Hematopoietic multipotent progenitor cell treated with erythropoietin and hydrocortisone succinate and interleukin-3 and kit ligand, for 6 days (in vitro differentiated cells): ENCODE measurements at places on chromosomes 5 and 9.

DNA sequence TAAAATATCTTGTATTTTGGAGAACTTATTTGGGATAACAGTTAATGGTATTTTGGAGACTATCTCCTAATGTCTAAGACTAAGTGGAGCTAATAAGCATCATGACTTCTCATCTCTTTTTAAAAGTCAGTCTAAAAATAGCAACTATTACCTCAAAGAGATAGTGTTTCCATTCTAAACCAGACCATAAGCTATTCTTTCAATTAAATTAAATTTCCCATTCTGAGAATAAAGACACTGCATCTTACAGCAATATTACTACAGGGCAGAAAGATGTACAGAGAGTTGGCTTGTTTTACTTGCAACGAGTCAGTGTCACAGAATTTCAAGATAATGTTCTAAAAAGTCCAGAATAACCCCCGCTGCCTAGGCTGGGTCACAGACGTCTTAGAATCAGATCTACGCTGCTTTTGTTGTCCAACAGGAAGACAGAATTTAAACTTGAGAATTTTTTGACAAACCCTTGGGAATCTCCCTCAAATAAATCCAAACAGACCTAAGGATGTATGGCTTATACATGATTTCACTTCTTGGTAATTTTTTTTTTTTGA is 98.9 kb downstream of the USP20 start:
- no peak for DNase-seq

DNA sequence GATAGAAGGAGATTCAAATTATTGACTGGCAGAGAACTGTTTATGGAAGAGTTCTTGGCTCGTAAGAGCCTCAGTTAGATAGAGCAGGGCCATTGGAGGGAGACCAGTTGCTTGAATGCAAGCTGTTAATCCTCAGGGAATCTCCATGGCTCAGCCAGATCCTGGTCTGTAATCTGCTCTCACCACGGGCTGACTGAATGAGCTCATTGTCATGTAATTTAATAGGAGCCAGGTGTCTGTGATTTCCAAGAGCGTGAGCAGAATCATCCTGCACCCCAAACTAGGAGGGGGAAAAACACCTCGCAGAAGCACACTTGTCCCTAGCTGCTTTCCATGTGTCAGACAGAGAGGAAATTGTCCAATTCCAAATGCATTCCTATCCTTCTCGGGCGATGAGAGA is 19.1 kb upstream of the KCNMB1 start:
- no peak for DNase-seq

- no peak for DNase-seq
These were observed 154.8 kb downstream of the PALM2AKAP2 start for GRCh38 chr9:109934857-109935215.

- DNase-seq: peak; percentile 73
These were observed 34.4 kb upstream of the MRPS30 start for GRCh38 chr5:44774279-44774880.

GRCh38 chr5:95927927-95928723 is 33.5 kb downstream of the ELL2 start:
- DNase-seq: no peak

GRCh38 chr5:59837071-59837470 is 56.5 kb downstream of the PDE4D start:
- DNase-seq: no peak

DNA sequence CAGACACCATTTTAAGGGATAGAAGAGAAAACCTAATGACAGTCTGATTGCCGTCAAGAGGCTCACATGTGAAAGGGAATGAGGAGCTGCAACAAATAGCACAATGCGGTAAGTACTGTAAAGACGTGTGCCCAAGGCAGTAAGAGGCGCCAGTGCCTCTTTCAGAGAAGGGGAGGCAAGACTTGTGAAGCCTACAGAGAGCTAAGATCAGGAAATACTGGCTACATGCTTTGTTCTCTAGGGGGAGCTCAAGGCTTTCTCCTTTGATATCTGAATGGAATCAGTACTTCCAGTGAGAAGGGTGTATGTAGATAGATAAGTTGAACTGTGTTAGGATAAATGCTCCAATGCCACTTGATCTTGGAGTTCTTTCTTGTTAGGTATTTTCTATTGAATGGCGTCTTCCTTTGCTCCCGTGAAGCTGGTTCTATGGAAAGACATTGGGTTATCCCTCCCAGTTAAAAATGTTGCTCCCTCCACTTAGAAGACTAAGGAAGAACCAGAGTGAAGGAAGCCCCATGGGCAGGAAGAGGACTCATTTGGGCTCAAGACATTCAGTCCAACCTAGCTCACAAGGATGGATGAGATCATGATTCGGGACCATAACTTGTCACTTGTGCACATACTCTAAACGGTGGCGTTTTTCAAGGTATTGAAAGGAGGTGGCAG is 23.5 kb upstream of the ALDOB start:
- DNase-seq: peak; percentile 90

- DNase-seq: no peak
These were observed 112.2 kb upstream of the HAND1 start for GRCh38 chr5:154590093-154590724.

DNA sequence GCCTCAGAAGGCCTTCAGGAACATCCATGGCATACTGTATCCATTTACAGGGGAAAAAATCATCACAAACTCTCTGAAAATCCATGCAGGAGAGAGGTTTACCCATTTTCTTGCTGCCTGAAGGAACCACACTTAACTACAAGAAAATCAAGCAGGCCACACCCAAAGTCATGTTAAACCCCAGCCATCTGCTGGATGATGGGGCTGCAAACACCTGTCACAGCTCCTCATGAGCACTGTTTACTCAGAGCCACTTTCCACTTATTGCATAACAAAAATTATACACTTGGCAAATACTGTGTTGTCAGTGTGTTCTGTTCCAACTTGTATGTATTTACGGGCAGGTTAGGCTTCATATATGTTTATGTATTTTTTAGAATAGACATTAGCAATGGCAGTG is 35.8 kb downstream of the PPIC start:
- no peak for DNase-seq

- DNase-seq: no peak
These were observed 1.0 kb downstream of the IL7R start for GRCh38 chr5:35857606-35858205.

DNA sequence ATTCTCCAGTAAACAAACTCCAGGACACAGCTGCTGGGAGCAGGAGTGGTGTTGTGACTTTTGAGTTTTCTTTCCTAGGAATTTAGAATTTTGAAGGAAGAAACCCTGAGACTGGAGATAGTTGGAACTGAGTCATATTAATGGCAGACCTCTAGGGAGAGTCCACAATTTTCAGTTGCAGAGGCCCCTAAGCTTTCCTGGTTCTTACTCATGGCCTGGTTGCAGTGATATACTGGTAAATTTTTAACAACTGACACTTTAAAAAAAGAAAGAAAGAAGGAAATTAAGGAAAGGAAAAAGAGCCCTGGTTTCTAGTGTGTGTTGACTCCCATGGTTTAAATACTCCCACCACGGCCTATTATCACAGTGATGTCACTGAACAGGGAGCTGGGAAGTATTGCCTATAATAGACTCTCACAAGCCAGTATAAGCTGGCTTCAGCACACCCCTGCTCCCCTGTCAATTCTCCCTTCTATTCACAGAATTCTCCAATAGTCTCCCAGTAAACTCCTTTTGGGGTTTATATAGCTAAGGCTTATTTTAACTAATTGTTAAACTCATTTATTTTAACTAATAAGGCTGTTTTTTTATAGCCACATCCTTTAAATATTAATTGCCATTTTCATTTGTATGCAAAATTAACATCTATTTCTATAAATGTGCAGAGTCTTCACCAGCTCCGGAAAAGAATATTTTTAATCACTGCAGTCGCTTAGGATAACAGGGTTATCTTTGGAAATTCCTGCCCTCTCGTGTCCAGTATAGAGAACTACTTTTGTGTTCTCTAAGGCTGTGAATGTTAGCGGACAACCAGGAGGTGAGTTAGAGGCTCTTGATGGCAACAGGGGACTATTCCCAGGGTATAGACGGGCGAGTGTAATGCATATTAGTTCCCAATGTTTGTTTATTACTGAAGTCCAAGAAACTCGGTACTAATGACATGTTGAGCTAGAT is 59.7 kb downstream of the GGTA1 start:
- no peak for DNase-seq

DNA sequence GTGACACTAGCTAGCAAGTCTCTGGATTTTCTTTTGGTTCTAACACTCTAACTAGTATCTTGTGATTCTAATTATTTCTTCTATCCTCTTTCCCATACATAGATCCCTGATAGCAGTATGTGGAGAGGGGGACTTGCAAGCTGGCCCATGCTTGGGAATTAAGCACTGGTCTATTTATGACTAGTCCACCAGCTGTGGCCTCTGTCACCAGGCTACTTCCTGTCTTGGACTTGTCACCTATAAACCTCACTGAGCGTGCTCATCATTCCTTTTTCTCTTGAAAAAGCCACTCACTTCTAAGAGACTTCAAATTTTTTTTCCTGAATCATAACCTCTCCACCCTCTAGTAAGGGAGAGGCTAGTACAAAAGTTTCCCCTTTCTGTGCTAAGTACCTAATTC is 32.3 kb upstream of the MAMDC2 start:
- no peak for DNase-seq

- DNase-seq: peak; percentile 80
These were observed 525 bp downstream of the KIF24 start for GRCh38 chr9:34328500-34328986.

GRCh38 chr5:10353241-10354047 is at the start of gene MARCHF6:
MARCHF6 (plus strand) TSS chr5:10353695; CDS start chr5:10353899, 204 bp downstream.
- DNase-seq: peak; percentile 97

GRCh38 chr5:110894805-110895204 is 156.0 kb downstream of the SLC25A46 start:
- no peak for DNase-seq

DNA sequence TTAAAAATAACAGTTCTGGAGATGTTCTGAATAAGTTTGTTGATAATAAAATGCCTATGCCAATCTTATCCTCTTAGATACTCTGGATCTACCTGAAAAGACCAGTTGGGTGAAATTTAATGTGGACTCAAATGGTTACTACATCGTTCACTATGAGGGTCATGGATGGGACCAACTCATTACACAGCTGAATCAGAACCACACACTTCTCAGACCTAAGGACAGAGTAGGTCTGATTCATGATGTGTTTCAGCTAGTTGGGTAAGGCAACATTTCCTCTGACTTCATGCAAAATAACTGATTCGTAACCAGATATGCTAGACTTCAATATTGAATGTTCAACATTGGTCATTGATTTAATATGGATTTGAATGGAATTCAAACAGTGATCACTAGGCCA is 27.0 kb downstream of the ERAP2 start:
- no peak for DNase-seq

DNA sequence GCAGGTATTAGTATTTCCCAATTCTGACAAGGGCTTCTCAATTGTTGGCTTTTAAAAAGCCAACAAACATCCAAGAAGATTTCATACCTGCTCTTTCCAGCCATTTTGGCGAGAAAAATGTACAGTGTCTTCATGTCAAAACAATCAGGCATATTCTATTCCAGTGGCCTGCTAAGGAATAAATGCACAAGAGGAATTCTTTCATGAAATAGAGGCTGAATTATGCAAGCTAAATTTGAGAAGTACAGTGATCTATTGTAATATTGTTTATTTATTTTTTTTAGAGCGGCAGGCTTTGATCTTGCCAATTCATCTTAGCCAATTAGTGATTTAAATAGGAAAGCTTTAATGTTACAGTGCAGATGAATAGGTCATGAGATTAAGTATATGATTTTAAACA is 49.3 kb downstream of the NLN start:
- no peak for DNase-seq

GRCh38 chr5:1543398-1544293 is 19.9 kb upstream of the LPCAT1 start:
- DNase-seq: no peak

- no peak for DNase-seq
These were observed 153.2 kb downstream of the FGF10 start for GRCh38 chr5:44236040-44236439.

GRCh38 chr5:68139611-68140441 is 75.7 kb upstream of the PIK3R1 start:
- no peak for DNase-seq

GRCh38 chr9:137455359-137455991 is 3.7 kb downstream of the NSMF start:
- DNase-seq: no peak

DNA sequence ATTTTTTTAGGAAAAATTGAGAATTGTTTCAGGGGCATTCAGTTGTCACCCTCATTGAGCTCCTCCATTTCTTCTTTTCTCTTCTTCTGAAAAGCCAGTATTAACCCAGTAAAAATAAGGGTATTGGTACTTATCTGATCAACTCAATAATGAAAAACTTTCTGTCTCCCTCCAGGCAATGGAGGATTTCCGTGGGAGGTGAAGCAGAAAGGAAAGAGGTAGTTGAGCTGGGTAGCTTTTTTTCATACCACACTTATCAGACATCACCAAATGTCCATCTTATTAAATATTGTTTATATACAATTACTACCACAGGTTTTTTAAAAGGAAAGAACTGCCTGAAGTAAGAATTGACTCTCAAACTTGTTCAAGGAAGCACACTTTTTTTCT is 731.1 kb upstream of the ZNF608 start:
- no peak for DNase-seq

DNA sequence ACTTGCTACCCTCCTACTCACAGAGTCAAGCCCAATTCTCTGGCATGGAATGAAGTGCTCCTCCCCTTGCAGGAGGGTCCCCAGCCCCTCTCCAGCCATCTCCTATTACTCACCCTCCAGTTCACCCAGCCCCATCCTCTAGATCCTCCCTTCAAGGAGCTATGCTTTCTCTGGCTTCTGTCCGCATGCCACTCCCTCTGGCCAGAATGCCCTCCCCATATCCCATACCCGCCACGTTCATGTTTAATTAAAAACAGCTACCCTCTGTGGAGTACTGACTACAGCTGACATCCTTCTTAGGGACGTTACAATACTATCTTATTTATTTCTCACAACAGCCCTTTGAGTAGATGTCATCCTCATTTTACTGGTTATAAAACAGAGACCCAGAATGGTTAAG is 3.0 kb downstream of the F2R start:
- DNase-seq: no peak

- no peak for DNase-seq
These were observed 636 bp downstream of the PRDM12 start for GRCh38 chr9:130665029-130665430.

- no peak for DNase-seq
These were observed 44.0 kb downstream of the NFIB start for GRCh38 chr9:14269916-14270315.

DNA sequence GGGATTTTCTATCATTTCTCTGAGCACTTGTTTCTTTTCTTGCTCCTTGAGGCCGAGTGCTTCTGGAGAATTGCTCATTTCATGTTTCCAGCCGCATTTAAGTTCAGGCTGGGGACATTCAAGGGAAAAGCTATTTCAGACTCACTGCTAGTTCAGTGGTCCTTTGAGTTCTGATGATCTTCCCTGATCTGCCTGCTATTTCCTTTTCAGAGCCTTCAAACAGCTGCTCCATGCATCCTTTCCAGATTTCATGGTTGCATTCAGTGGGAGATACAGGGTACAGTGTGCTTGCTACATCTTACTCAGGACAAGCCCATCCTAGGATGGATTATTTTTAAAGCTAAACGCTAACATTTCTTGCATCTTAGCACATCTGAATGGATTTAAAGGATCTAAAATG is 14.7 kb downstream of the NDUFS4 start:
- no peak for DNase-seq

GRCh38 chr5:26662806-26663360 is 375.5 kb downstream of the CDH9 start:
- no peak for DNase-seq

GRCh38 chr5:43202380-43202779 is 10.4 kb downstream of the NIM1K start:
- no peak for DNase-seq
